ENCODE measurements at places on chromosomes 12 and 14. TPM values are rescaled to one million over a fixed set of nuclear protein-coding genes. Genes with fewer than 3 reads are reported as not detected.

- DNase-seq = peak; percentile 76
- peak overlapping the region; percentile 89 for H3K4me3 ChIP-seq
- H3K27me3 ChIP-seq = no peaks in the 10 kb centered on the region
- peaks cover 6% of the 10 kb centered on the region for H3K4me1 ChIP-seq
These were observed 770 bp downstream of the ABHD4 start for GRCh38 chr14:22598896-22599244.

- peak overlapping the region; percentile 63 for H3K27ac ChIP-seq
- no peaks in the 10 kb centered on the region for H3K27me3 ChIP-seq
- DNase-seq = no peak
- H3K4me3 ChIP-seq = no peak overlapping the region
- H3K4me1 ChIP-seq = peaks cover 11% of the 10 kb centered on the region
- H3K36me3 ChIP-seq = no peaks in the 10 kb centered on the region
These were observed 120.0 kb upstream of the SLC38A2 start for GRCh38 chr12:46492471-46493085.

DNA sequence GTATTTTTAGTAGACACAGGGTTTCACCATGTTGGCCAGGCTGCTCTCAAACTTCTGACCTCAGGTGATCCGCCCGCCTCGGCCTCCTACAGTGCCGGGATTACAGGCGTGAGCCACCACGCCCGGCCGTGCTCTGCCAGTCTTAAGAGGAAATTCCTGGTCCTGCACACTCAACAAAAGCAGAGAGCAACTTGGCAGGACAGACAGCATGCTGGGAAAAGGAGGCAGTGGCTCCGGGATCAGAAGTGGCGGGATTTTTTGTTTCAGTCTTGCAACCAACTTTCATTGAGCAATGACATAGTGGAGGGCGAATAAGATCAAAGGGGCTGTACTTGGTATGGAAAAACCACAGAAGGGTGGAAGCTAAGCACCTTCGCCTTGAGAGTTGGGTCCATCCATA is 2.1 kb downstream of the CKAP4 start:
- H3K4me3 ChIP-seq = peak overlapping the region; percentile 95
- DNase-seq = no peak
- H3K36me3 ChIP-seq = peaks cover 20% of the 10 kb centered on the region
- H3K4me1 ChIP-seq = peaks cover 3% of the 10 kb centered on the region
- H3K27ac ChIP-seq = peak overlapping the region; percentile 99
- no peaks in the 10 kb centered on the region for H3K27me3 ChIP-seq

DNA sequence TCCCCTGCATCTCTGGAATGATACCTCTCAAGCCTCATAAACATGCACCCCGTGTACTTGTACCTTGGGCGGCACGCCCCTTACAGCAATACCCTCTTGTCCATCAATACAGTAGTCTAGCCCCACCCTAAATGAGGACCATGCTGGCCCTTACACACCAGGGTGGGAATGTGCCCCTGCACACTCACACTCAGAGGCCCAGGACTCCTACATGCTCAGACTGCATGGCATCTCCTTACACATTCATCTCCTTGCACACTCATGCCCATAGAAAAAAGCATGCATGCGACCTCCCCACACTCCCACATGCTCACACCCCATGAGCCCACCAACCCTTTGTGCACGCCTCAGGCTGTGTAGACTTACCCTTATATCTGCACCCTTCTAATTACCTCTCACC is 22.0 kb downstream of the ITGA7 start:
- H3K4me3 ChIP-seq = no peak overlapping the region
- peaks cover 7% of the 10 kb centered on the region for H3K4me1 ChIP-seq
- DNase-seq = no peak
- no peak overlapping the region for H3K27ac ChIP-seq
- peaks cover 45% of the 10 kb centered on the region for H3K36me3 ChIP-seq

DNA sequence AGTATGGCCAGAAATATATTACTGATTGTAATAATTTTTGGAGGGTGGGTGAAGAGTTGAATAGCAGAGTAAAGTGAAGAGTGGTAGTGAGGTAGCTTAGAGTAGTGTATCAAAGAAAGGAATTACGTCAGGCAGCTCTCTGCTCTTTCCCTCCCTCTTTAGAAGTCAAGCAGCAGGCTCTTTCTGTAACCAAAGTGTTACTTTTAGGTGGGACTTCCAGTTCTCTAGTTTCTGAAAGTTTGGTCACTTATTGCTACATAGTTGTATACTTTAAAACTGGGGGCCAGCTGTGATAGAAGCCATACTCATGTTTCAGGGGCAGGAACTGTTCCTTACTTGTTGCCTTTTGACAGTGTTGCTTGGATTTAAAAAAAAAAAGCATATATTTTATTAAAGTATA is 30.6 kb downstream of the ATF7IP start:
- no peaks in the 10 kb centered on the region for H3K36me3 ChIP-seq
- no peaks in the 10 kb centered on the region for H3K27me3 ChIP-seq
- no peak for DNase-seq
- peak overlapping the region; percentile 31 for H3K27ac ChIP-seq
- H3K4me1 ChIP-seq = no peaks in the 10 kb centered on the region

DNA sequence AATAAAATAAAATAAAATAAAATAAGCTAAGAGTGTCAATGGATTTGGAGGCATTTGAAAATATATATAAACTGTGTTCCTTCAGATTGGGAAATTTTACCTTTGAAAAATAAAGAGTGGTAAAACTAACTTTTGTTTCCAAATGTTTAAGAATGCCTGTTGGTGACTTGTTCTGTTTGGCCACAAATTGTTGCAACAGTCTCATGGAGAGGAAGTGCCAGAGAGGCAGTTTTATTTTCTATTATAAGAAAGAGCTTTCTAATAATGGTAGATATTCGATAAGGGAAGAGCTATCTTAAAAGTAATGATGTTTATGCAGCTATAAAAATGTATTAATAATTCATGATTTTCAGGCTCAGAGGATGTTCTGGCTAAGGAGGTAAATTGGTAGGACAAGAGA is 68.8 kb upstream of the MDGA2 start:
- no peaks in the 10 kb centered on the region for H3K36me3 ChIP-seq
- no peak overlapping the region for H3K27ac ChIP-seq
- no peaks in the 10 kb centered on the region for H3K4me1 ChIP-seq
- DNase-seq = no peak
- no peak overlapping the region for H3K4me3 ChIP-seq

The INSM2 gene
- not detected for total RNA-seq

DNA sequence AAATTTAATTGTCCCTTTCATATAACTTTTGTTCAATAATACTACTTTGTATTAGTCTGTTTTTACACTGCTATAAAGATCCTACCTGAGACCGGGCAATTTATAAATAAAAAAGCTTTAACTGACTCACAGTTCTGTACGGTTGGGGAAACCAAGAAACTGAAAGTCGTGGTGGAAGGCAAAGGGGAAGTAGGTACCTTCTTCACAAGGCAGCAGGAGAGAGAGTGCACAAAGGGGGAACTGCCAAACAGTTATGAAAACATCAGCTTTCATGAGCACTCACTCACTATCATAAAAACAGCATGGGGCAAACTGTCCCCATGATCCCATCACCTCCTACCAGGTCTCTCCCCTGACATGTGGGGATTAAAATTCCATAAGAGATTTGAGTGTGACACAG is 1069.0 kb downstream of the FSCB start:
- H3K27ac ChIP-seq = no peak overlapping the region
- no peaks in the 10 kb centered on the region for H3K36me3 ChIP-seq
- H3K27me3 ChIP-seq = no peaks in the 10 kb centered on the region
- no peak for DNase-seq
- no peaks in the 10 kb centered on the region for H3K4me1 ChIP-seq

The DPPA3 gene
- not detected for total RNA-seq

- no peak overlapping the region for H3K4me3 ChIP-seq
- no peak for DNase-seq
- H3K4me1 ChIP-seq = no peaks in the 10 kb centered on the region
- H3K27ac ChIP-seq = no peak overlapping the region
These were observed 174.0 kb upstream of the NTF3 start for GRCh38 chr12:5257763-5258495.

- H3K36me3 ChIP-seq = no peaks in the 10 kb centered on the region
- no peak overlapping the region for H3K4me3 ChIP-seq
- DNase-seq = no peak
- no peaks in the 10 kb centered on the region for H3K4me1 ChIP-seq
- H3K27ac ChIP-seq = no peak overlapping the region
These were observed 56.2 kb upstream of the NID2 start for GRCh38 chr14:52124791-52125684.

- no peaks in the 10 kb centered on the region for H3K27me3 ChIP-seq
- DNase-seq = no peak
- no peaks in the 10 kb centered on the region for H3K36me3 ChIP-seq
- no peaks in the 10 kb centered on the region for H3K4me1 ChIP-seq
- no peak overlapping the region for H3K27ac ChIP-seq
These were observed 58.7 kb downstream of the TUNAR start for GRCh38 chr14:95935228-95935822.

Data from ascending aorta (tissue), 2 donors.